Stimulated activated CD4-positive, alpha-beta T cell treated with anti-CD3 and anti-CD28 coated beads, Interleukin-12 subunit alpha, Interleukin-12 subunit beta, amount 100 ng/mL, for 48 hours (primary cell): ENCODE measurements at places on chromosomes 12 and 14.
A peak's percentile ranks its signal among the peaks of the same experiment; 100 is the strongest.

GRCh38 chr12:75979181-75979580 lies 52.4 kb downstream of the PHLDA1 start:
- peak; percentile 29 for DNase-seq

- DNase-seq: no peak
These were observed 88.8 kb downstream of the CHGA start for GRCh38 chr14:93011650-93012325.

GRCh38 chr12:106125351-106126095 lies 13.2 kb downstream of the NUAK1 start:
- DNase-seq: no peak

DNA sequence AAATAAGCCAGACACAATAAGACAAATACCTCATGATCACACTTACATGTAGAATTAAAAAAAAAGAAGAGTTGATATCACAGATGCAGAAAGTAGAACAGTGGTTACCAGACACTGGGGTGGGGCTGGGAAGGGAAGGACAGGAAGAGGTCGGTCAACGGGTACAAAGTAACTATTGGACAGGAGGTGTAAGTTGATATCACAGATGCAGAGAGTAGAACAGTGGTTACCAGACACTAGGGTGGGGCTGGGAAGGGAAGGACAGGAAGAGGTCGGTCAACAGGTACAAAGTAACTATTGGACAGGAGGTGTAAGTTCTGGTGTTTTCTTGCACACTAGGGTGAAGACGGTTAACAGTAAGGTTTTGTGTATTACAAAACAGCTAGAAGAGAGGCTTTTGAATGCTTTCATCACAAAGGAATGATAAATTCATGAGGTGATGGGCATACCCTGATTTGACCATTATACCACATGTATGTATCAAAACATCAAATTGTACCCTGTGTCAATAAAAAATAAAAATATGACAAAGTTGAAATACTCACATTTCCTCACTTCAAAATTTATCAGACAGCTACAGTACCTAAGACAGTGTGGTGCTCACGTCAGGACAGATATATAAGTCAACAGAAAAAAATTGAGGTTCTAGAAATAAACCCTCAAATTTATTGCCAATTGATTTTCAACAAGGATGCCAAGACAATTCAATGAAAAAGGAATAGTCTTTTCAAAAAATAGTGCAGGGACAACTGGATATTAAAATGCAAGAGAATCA lies 32.8 kb downstream of the GALC start:
- DNase-seq: no peak

DNA sequence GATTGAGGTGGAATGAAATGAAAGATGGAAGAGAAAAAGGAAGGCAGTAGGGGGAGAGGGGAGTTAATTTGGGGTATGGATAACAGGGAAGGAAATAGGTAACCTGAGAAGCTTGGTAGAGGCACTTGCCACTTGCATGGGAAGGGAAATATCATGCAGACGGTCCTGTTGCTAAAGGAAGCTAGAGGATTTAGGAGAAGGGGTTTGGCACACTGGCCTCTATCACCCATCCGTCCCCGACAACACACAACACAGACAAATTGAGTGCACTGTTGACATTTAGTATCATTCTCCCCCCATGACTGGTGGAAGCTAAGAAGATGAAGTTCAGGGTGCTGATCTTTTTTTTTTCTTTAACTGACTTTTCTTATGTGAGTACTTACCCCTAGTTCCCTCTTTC lies 2.0 kb downstream of the OR10AD1 start:
- no peak for DNase-seq

DNA sequence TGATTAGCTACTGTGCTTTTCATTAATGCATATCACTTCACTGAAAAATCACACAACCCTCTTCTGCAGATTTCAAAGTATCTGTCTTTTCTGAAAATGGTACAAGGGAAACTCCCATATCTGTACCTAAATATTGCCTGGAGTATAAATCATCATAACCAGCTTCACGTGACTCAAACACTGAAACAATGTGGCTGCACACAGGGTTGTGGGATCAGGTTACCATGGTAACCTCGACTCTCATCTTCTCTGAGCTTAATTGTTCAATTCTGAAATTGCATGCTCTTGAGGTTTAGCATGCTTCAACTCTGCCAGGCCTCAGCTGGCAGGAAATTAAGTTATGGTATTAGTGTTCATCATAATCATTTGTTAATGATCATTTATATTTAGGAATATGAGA lies 77.5 kb upstream of the CPSF6 start:
- no peak for DNase-seq

DNA sequence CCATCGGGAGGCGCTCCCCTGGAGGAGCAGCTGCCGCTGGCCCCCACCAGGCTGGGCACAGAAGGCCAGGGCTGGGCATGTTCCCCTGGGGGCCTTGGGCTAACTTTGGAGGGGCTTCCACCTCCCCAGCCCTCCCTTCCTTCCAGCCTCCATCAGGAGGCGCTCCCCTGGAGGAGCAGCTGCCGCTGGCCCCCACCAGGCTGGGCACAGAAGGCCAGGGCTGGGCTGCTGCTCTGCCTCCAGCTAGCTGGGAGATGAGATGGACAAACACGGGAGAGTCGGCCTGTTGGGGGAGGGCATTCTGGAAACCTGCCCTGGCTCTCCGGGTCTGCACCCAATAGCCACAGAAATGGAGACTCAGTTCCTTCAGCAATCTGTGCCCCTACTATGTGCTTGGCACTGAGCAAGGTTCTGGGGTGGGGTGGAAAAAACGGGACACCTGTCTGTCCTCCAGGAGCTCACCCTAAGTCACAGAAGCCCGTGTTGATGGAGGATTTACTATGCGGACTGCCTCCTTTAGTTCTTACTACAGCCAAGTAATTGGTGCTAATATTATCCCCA lies 39.0 kb upstream of the CORO1C start:
- DNase-seq: no peak

- DNase-seq: no peak
These were observed 19.2 kb downstream of the INTS13 start for GRCh38 chr12:26918321-26919215.

DNA sequence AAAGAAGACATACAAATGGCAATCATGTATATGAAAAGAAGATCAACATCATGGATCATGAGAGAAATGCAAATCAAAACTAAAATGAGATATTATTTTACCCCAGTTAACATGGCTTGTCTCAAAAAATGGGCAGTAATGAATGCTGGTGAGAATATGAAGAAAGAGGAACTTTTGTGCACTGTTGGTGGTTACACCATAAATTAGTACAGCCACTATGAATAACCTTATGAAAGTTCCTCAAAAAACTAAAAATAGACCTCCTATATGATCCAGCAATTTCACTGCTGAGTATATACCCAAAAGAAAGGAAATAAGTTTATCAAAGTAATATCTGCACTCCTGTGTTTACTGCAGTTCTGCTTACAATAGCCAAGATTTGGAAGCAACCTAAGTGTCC lies 151.7 kb downstream of the PDZRN4 start:
- no peak for DNase-seq

DNA sequence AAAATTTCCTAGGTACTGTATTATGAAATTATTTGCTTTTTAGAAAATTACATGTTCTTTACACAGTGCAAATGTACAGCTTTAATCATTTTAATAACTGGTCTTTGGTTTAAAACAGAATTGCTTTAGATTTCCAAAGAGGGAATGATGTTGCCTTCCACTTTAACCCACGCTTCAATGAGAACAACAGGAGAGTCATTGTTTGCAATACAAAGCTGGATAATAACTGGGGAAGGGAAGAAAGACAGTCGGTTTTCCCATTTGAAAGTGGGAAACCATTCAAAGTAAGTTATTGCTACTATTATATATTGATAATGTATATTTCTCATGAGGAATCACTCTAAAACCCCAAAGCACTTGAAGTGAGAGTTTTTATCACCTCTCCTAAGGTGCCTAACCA lies 13.4 kb downstream of the LGALS3 start:
- DNase-seq: no peak

GRCh38 chr12:21543151-21543550 lies 17.1 kb downstream of the SPX start:
- DNase-seq: no peak

DNA sequence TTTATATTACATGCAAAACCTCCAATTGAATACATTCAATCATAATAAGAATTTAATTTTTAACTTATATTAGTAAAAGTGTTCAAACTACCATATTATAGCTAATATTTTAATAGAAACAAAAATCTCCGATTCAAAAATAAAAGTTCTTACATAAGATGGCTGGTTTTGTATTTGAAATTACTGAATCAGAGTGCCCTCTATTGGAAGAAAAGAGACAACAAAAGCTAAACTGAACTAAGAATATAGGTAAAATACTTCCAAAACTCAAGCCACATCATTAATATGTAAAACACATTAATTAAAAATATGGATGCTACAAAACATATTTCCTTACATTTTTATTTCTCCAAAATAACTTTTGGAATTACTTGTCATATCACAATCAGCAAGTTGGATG lies 120.3 kb downstream of the GARIN6 start:
- no peak for DNase-seq

DNA sequence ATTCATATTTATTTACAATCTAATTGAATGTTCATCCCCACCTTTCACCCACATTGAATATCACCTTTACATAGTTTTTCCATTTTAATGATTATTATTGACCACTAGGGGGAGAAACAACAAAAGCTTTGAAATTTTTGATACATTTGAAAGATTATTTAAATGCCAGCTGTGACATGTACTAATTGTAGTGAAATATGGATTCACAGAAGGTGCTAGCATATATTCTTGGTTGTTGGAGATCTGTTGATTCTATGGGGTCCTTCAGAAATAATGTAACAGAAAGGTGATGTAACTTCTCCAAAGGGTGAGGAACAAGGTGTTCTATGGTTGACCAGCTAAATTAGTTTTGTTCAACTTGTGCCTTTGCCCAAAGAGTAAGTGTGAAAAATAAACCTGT lies 22.4 kb upstream of the GPR33 start:
- no peak for DNase-seq

- no peak for DNase-seq
These were observed 97.8 kb upstream of the FERMT2 start for GRCh38 chr14:53048631-53049030.

GRCh38 chr12:128055567-128055966 lies 211.4 kb upstream of the TMEM132C start:
- no peak for DNase-seq

DNA sequence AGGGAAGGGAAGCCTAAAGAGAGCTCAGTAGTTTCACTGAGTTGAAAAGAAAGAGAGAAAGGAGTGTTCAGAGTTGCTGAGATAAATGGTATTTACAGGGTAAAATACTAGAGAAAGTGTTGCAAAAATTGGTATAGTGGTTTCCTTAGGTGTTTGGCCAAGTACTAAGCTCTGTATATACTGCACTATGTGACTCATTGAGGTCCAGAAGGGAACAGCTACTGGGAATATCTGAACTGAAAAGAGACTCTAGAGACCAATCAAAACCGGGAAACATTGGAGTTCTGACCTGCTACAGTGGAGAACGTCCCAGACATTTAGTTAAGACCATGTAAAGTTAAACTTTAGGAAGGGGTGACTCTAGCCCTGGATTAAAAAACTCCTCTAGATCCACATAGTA lies 42.7 kb upstream of the ALX1 start:
- no peak for DNase-seq

GRCh38 chr14:45201905-45202304 lies 51.1 kb downstream of the MIS18BP1 start:
- no peak for DNase-seq

DNA sequence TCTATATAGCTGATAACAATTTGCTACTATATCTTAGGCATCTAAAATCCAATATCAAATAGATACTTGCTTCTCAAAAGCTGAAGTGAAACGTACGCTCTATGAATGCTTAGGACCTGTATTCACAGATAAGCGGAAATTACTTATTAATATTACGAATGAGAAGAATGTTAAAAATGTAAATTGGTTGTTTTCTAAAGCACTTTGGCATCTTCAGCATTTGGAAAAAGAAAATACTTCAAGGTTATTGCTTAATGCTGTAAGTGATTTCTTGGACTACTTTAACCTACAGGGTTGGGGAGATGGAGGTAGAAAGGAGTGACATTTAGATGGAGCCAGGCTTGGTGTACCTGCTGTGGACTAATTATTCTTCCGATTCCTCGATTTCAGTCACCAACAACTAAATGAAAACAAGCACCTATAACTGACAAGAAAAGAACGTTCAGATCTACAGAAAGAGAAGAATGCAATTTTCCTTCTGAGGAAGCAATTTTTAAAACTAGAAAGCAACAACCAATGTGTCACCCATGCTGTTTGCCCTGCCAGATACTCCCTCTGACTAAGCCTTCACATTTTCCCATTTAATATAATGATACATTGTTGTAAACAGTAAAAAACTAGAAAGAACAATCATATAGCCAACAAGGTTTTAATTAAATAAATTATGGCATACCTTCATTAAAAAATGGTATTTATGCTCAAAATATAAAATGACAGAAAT lies 49.3 kb downstream of the SLC25A21 start:
- no peak for DNase-seq

DNA sequence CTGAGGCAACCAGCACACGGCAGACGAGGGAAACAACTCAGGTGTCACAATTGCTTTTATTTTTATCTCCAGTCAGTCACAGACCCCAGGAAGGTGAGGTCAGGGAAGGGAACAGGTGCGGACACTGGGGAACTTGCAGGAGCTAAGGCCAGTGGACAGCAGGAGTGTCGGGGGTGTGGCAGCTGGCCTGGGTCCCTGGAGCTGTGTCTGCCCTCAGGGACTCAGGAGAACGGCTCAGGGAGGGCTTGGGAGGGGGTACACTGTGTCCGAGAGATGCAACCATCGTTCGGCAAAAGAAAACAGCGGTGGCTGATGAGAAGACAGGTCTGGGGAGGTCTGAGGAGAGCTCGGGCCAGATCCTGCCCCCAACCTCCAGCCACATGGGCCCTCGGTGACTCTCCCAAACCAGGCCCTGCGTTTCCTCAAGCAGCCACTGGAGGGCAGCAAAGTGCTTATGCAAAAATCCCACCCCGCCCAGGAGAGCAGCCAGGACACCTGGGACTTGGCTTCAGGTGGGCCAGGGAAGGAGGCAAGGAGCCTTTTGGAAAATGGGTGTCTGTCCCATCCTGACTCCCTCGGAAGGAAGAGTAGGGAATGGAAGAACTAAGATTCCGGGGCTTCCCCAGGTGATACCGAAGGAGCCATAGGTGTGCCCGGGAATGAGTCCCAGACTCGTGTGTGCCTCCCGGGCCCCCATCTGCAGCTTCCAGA lies 24.1 kb upstream of the BCDIN3D start:
- DNase-seq: peak; percentile 53

- DNase-seq: no peak
These were observed 75.1 kb downstream of the IRF2BPL start for GRCh38 chr14:76953311-76953945.

DNA sequence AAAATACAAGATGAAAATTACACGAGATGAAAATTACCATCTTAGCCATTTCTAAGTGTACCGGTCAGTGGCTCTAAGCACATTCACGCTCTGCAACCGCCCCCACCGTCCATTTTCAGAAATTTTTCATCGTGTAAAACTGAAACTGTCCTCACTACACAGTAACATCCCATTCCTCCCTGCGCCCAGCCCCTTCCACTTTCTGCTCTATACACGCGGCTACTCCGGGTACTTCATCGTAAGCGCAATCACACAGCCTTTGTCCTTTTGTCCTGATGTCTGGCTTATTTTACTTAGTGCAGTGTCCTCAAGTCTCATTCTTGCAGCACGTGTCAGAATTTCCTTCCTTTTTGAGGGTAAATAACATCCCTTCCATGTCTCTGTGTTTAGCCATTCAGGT lies 3.6 kb upstream of the GPR132 start:
- no peak for DNase-seq
